Aorta (tissue), 5 donors: ENCODE measurements at places on chromosomes 6 and 20. TPM values are rescaled to one million over a fixed set of nuclear protein-coding genes. Genes with fewer than 3 reads are reported as not detected.

LY6G6F gene
- polyA plus RNA-seq, result not detected

GMEB2 gene
- 9.6 TPM for polyA plus RNA-seq

GRCh38 chr20:53935344-53936084, 134.9 kb downstream of the BCAS1 start:
- DNase-seq, result no peak

DNA sequence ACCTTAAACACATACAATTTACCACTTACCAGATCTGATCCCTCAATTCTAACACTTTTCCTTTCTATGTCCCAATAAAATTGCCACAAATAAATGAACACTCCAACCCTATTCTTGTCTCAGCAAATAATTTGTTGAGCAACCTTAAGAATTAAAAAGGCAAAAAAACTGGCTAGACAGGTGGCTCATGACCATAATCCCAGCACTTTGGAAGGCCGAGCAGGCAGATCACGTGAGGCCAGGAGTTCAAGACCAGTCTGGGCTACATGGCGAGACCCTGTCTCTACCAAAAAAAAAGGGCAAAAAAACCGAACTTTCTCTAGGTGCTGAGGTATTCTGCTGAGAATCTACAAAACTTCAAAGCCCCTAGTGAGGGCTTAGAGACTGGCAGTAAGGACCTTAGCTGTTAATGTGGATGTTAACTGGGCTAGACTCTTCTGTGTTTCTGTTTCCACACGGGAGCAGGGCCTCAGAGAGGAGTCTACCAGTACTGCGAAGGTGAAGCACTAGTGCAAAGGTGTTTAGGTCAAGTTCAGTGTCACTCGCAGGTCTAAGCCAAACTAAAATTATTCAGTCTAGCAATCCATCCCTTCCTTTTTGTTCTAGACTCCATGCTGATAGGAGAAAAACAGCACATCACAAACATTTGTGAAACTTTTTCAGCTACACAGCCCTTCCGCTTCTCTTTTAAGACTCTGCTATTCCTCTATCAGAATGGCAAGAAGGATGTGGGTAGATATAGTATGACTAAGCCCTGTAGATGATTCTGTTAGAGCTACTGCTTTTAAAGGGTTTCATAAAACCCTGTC, 2.6 kb downstream of the FASTKD5 start:
- DNase-seq, result no peak

GRCh38 chr6:79468587-79468986, 68.6 kb downstream of the LCA5 start:
- no peak for DNase-seq

DNA sequence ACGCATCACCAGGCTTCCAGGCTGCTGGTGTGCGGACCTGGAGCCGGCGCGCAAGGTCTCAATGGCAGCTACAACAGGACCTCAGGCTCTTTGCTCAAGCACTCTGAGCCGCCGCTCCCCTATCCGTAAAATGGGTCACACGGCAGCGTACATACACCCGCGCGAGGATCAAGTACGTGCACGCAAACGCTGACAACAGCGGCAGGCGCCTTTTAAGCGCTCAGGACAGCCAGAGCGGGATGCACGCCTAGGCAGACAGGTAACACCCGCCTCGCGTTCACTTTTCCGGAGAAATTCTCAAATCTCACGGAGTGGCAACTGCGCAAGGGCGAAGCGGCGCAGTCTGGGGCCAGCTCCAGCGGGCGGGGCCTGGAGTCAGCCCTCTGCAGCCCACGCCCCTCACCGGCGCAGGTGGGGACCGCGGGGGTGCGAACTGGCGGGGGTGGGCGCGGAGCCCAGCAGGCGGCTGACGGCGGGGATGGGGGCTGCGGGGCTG, 535 bp downstream of the EXOC2 start:
- peak; percentile 61 for DNase-seq

GRCh38 chr6:41504466-41505121, 41.6 kb upstream of the FOXP4 start:
- DNase-seq, result no peak

DNA sequence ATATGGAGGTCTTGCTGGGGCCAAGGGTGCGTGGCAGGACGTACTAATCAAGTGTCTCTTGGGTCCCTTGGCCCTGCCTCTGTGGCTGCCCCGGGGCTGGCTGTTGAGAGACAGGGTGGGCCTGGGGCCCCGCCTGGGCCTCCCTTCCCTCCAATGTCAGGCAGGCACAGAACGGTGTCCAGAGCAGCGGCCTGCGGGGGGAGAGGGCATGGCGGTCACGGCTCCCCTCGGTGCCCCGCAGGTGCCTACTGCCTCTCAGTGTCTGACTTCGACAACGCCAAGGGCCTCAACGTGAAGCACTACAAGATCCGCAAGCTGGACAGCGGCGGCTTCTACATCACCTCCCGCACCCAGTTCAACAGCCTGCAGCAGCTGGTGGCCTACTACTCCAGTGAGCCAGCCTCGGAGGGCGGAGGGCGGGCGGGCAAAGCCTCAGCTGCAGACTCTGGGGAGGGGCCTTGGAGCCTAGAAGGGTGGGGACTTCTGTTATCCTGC, 50.0 kb downstream of the SRC start:
- no peak for DNase-seq

HLA-DRB1 gene
- 85.1 TPM for polyA plus RNA-seq

GRCh38 chr20:6668546-6668945, 98.9 kb upstream of the BMP2 start:
- DNase-seq, result no peak

CST4 gene
- not detected for polyA plus RNA-seq

DNA sequence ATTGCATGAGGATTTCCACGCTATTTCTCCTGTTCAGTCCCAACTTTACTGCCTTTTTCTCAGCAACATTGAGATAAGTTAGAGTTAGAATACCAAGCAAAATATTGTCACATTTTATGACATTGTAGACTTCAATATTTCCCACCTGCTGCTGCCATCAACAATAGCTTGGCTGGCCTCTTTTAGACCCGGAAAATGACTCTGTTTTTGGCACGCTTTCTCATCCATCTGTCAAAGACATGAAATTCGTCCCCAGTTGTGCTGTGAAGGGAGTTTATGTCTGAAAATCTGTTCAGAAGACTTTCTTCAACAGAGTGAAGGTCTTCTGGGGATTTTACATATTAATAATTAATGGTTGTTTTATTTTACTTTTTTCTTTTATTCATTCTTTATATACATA, 857.3 kb downstream of the FRK start:
- DNase-seq, result no peak

SYCP2L gene
- 0.95 TPM for polyA plus RNA-seq

DNA sequence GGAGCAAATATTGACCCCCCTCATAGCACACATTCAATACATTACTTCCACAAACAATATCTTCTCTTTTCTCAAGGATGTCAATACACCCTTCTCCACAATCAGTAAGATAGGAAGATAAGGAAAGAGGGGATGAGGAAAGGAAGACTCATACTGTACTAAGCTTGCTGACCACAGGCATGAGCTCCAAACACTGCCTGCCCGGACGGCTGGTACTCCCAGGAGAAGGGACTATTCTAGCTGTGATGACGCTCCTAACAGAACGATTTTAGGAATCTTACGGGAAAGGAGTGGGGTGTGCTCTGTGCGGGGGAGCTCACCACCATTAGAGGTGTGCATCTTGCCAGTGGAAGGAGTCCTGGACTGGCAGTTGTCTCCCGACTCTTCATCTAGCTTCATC, 3.9 kb upstream of the CCN6 start:
- no peak for DNase-seq

DNA sequence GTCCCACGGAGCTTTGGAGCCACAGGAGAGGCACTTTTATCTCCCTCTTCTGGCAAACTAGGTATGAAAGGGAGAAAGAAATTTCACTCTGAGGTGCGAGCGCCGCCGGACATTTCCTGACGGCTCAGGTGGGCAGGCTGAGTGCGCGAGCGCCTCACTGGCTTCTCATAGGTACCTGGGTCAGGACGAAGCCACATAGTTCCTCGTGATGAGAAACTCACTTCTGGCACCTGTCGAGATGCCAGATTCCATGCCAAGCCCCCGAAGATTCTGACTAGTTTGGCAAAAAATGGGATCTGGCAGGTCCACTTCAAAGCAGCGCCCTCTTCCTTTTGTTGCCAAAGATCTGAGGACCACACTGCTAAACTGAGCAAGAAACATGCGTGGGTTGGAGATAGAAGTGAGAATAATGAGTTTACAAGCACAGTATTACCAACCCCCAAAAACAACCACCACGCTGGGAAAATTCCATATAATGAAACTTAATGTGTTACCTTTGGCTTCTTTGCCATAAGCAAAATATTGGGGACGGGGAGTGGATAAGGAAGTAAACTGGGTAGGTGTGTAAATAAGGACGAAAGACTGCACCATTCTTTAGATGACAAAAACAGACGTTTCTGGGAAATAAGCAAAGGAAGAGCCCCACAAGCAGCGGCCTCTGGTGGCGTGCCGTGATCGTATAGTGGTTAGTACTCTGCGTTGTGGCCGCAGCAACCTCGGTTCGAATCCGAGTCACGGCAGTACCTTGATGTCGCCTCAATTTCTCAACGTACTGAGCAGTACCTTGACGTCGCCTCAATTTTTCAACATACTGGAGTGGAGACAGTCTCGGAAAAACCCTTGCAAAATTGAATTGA, 89.8 kb upstream of the PRSS16 start:
- peak; percentile 78 for DNase-seq

- DNase-seq, result no peak
Measured at GRCh38 chr6:114024746-114025145, 53.8 kb upstream of the HDAC2 start.

GRCh38 chr6:105726902-105727655, 324.2 kb upstream of the PREP start:
- DNase-seq, result no peak

- no peak for DNase-seq
Measured at GRCh38 chr20:47710665-47711045, 74.6 kb downstream of the SULF2 start.

FAM184A gene
- 1.9 TPM for polyA plus RNA-seq

DNA sequence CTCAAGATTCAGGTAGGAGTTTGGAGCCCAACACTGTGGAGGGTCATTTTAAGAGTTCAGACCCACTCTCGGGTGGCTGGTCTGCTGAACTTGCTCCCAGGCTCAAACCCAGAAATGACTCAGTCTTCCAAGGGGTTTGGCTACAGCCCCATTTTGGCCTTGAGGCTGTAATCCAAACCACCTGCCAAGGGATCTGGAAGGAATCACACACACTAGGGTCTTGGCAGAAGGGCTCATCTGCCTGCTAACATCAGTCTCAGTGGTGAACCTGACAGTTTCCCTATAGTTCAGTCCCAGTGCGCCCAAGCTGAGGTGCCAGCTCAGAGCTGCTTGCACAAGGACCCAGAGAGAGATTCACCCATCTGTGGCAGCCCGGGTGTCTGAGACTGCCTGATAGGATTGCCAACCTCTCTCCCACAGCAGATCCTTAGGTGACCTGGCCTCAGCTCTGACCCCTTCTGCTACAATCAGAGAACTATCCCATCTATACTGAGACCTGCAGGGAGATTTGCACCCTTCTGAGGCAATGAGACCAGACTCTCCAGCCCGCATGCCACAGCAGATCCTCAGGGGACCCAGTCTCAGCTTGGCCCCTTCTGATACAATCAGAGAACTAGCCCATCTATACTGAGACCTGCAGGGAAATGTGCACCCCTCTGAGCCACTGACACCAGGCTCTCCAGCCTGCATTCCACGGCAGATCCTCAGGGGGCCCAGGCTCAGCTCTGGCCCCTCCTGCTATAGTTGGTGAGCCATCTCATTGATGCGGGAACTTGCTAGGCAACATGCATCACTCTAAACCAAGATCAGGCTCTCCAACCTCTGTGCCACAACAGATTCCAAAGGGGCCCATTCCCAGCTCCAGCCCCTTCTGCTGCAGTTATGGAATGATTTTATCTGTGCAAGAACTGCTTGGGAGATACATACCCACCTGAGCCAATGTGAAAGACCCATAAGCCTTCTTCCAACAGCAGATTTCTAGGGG, 48.2 kb downstream of the THBS2 start:
- no peak for DNase-seq

SRMS gene
- polyA plus RNA-seq, result not detected

DNA sequence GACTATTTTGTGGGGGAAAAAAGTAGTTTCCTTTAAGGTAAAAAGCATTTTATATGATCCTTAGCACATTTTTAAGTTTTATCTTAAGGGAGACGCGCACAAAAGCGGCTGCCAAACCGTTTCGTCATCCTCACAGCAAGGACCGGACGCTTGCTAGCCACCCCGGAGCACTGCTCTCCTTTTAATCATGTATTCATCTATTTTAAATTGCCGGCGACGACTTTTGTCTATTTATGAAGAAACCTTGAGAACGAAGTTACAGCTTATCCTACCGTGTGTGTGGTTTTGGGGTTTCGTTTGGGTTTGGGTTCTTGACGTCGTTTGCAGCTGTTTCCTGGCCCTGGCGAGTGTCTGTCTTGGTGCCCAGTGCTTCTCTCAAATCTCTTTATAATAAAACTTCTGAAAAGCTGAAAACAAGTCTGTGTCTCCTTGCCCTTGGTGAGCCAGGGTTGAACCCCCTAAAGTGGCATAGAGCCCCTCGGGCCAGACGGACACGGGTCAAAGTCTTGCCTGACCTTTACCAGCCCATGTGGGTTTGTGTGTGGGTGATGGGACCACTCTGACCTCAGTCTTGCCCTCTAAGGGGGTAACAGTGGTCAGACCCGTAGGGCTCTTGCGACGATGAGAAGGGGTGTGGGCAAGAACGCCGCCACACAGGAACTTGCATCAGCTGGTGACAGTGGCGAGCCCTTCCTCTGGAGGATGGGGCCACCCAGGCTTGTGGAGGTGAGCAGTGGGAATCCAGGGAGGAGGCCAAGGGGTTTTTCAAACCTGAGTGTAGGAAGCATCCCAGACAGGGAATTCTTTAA, 117.6 kb downstream of the JPH2 start:
- DNase-seq, result no peak

DNA sequence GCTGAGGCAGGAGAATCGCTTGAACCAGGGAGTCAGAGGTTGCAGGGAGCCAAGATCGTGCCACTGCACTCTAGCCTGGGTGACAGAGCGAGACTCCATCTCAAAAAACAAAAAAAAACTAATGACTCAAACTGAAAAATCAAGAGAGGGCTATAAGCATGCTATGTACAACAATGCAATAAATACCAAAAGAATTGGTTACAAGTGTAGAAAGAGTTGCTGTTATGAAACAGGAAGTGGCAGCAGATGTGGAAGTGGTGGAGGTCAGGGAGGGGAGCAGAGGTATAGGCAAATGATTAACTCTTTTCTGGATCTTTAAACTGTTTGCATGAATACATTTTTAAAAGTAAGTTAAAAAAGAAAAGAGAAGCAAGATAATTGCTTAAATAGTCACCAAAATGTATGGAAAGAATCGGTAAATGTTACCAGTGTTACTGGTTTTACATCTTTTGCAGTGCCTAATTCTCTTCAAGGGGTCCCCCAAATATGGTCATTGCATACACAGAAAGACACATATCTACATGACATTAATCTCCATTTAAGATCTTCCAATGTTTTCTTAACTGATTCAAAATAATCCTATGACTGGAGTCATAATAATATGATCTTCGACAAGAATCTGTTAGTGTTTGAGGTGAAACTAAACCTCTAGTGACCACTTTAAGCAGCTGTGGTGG, 15.0 kb downstream of the CALHM6 start:
- DNase-seq, result no peak
